Camera-type eye (tissue), 1 donor: ENCODE measurements at places on chromosomes 13 and 19. TPM values are rescaled to one million over a fixed set of nuclear protein-coding genes. Genes with fewer than 3 reads are reported as not detected.

IER2 gene
- total RNA-seq, result 40.2 TPM

HRC gene
- 18.6 TPM for total RNA-seq

MAMSTR gene
- total RNA-seq, result 4.2 TPM

SPTBN4 gene
- total RNA-seq, result 14.8 TPM

ZNF497 gene
- 8.7 TPM for total RNA-seq

CD33 gene
- total RNA-seq, result 1.7 TPM

ZNF649 gene
- total RNA-seq, result 36.3 TPM

UGGT2 gene
- total RNA-seq, result 87.5 TPM

FAM83E gene
- 1.4 TPM for total RNA-seq

GZMM gene
- total RNA-seq, result not detected

ZNF66 gene
- 17.3 TPM for total RNA-seq

IRF2BP1 gene
- 39.5 TPM for total RNA-seq

BLVRB gene
- total RNA-seq, result 43.0 TPM

KASH5 gene
- total RNA-seq, result 0.27 TPM

SIAH3 gene
- total RNA-seq, result 1.0 TPM

ATP4A gene
- not detected for total RNA-seq

LRRC25 gene
- 2.0 TPM for total RNA-seq

METTL21C gene
- total RNA-seq, result 2.9 TPM

STOML3 gene
- total RNA-seq, result not detected

HIF3A gene
- 73.6 TPM for total RNA-seq

SMIM44 gene
- 6.5 TPM for total RNA-seq

FUT2 gene
- total RNA-seq, result 0.44 TPM

SIGLEC5 gene
- total RNA-seq, result 0.27 TPM
